ENCODE measurements at places on chromosomes 16 and 17. TPM values are rescaled to one million over a fixed set of nuclear protein-coding genes. Genes with fewer than 3 reads are reported as not detected.

Gene RASL10B
- 0.05 TPM for total RNA-seq

Gene TPPP3
- not detected for total RNA-seq

Gene TEKT1
- total RNA-seq, result not detected

Gene TSPOAP1
- 6.5 TPM for total RNA-seq

Data from GM12878 (cell line).